ENCODE measurements at places on chromosomes 5 and 9.

GRCh38 chr9:21104787-21105186 lies 27.0 kb upstream of the IFNB1 start:
- no peak for DNase-seq

- DNase-seq, result no peak
Measured at GRCh38 chr9:125189011-125189360, 617 bp downstream of the PPP6C start.

- DNase-seq, result no peak
Measured at GRCh38 chr5:119286511-119287488, 69.0 kb upstream of the TNFAIP8 start.

GRCh38 chr9:136807281-136808074 lies at the start of gene RABL6:
Gene RABL6, plus strand, starts transcription at chr9:136807948. Its CDS starts 249 bp downstream, at chr9:136808197.
- peak; percentile 55 for DNase-seq
